Aorta (tissue), 5 donors: ENCODE measurements at places on chromosomes 6 and 20.

DNA sequence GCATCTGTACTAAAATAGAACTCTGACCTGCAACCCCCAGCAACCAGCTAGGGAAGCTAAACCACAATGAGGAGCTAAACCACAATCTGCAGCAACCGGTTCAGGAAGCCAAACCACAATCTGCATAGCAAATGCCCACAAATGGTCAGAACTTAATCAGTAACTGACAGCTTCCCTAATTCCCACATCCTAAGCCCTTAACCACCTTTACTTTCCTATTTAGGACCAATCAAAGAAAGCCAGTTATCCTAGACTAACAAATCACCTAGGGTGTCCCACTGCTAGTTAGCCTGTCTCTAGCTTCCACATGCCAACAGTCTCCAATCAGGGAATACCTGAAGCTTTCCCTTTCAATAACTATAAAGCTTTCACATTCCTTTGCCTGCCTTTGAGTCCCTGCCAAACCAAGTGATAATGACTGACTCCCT is 424.6 kb upstream of the PTCHD4 start:
- DNase-seq, result no peak

GRCh38 chr6:159639721-159640120 is 53.3 kb downstream of the SOD2 start:
- no peak for DNase-seq

GRCh38 chr20:13238001-13238653 is 17.1 kb downstream of the ISM1 start:
- DNase-seq, result no peak

DNA sequence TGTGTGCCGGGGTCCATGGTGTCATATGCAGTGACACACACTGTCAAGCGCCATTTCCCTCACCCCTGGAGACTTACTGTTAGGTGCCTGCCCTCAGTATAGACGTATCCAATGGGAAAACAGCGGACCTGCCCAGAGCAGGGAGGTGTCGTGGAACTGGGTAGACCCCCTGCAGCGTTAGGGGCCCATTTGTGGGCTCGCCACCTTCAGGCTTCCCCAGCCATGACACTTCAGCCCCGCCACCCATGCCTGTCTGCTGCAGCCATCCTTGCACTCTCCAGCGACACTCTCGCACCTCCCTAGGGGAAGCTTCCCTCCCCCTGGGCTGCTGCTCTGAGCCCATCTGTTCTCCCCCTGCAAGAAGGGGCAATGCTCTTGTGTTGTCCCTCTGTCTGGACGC is 43.2 kb downstream of the STK35 start:
- DNase-seq, result peak; percentile 51

- DNase-seq, result no peak
Observed at GRCh38 chr6:63685446-63686379, 50.1 kb downstream of the PHF3 start.

DNA sequence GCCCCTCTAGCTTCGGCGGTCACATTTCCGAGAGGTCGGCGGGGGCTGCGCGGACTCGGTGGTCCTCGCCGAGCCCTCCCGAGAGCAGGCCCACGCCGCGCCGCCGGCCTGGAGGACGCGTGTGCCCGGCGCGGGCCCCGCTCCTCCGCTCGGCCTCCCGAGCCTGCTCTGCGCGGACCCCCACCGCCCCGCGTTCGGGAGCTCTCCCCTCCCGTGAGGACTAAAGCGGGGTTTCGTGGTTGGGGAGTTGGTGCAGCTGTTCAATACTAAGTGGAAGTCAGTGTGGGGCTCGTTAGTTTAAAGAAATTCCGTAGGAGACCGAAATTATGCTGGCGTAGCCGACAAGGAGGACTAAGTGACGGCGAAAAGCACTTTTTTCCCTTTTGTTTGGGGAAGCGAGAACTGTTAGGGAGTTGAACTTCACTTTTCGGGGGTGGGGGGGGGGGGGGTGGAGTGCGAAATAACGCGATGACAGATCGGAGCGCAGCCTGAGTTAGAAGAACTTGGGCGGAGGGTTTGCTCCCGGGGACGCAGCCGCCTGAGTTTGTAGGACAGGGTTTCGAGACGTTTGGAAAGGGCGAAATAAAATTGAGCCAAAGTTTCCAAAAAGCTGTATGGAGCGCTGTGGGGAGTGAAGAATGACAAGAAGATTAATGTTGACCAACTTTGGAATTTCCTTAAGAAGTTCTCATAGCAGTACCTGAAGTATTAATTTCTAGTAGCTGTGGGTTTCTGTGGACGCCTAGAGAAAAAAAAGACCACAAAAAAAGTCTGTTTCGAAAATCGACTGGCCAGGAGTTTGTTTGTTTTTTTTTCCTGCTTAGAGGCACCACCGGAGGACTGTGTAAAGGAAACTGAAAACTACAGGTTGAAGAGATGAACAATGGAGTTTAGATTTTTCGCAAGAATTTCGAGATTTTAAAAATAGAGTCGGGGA is 1.4 kb downstream of the QKI start:
- DNase-seq, result peak; percentile 84

DNA sequence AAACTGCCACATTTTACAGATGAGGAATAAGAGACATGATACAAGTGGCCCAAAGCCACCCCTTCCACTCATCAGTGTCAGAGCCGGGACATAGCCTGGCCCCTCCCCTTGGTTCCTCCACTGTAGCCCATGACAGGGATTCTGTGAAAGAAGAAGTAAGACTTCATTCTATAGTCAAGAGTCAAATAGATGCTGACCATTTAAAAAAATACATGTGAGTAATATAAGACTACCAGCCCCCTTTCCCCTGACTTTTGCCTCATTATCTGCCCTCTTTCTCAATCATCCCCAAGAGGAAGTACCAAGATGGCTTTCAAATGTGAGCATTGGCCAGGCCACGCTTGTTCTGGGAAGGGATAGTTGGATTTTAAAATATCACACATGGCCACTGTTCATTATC is 57.8 kb upstream of the TAB2 start:
- DNase-seq, result no peak
